ENCODE measurements at places on chromosomes 3 and 15. TPM values are rescaled to one million over a fixed set of nuclear protein-coding genes. Genes with fewer than 3 reads are reported as not detected.

MAP2K5 gene
- 15.9 TPM for total RNA-seq

GPR15 gene
- total RNA-seq: not detected

KLF15 gene
- total RNA-seq: 33.4 TPM

LARP6 gene
- 35.6 TPM for total RNA-seq

TTLL13 gene
- total RNA-seq: not detected

ASB14 gene
- total RNA-seq: 1.8 TPM

TAMM41 gene
- 11.0 TPM for total RNA-seq

POPDC2 gene
- 348 TPM for total RNA-seq

ZNF619 gene
- 3.9 TPM for total RNA-seq

MST1R gene
- total RNA-seq: 1.7 TPM
